MV-4-11 (cell line): ENCODE measurements at places on chromosomes 3 and 15.

DNA sequence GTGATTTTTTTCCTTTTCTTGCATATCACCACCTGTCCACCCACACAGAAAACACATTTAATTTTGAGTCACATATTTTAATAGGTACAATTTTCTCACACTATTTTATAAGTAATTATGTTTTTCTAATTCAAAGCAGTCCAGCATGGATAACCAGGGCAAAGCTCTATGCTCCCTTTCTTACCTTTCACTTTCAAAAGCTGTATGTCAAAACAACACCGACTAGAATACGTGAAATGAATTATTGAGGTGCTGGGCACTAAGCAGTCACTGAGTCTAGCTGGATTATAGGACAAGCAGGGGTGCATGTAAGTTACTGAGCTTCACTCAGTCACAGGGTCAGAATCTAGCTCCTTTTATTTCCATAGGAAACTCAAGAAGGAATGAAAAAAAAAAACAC, 60.6 kb downstream of the LSAMP start:
- DNase-seq, result no peak

- DNase-seq, result no peak
Measured at GRCh38 chr3:119597548-119598288, at the start of gene PLA1A. Gene PLA1A (plus strand): TSS chr3:119597885. CDS start chr3:119597914, 29 bp downstream.

GRCh38 chr3:127849368-127849767, 27.1 kb upstream of the MGLL start:
- no peak for DNase-seq

DNA sequence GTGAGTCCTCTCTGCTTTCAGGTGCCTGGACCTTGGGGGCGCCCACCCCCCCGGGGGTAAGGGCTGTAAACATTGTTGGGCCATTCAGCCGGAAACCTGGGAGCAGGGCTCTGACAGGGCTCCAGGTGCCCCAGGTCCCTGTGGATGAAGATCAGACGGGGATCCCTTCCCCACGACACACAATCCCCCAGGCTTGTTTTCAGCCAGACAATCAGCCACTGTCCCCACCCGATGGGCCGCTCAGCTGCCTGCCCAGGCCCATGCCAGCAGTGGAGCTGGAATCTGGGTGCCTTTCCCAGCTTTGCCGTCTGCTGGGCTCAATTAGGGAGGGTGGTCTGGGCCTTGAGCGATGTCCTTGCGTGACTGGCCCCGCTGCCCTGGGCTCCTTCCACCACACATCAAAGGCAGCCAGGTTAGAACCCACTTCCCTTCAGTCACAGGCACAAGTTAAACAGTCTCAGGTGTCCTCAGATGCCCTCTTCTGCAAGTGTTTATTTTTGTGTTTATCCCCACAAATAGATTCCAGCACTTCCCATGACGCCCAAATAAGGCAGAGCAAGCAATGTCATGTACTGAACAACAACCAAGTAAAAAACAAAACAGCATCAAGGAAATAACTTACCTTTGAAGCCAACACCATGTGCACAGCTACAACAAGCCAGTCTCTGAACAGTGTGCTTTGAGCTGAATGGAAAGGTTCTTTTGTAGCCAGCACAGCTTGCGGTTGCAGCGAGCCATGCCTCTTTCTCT, 77.0 kb upstream of the ALDH1A3 start:
- no peak for DNase-seq

DNA sequence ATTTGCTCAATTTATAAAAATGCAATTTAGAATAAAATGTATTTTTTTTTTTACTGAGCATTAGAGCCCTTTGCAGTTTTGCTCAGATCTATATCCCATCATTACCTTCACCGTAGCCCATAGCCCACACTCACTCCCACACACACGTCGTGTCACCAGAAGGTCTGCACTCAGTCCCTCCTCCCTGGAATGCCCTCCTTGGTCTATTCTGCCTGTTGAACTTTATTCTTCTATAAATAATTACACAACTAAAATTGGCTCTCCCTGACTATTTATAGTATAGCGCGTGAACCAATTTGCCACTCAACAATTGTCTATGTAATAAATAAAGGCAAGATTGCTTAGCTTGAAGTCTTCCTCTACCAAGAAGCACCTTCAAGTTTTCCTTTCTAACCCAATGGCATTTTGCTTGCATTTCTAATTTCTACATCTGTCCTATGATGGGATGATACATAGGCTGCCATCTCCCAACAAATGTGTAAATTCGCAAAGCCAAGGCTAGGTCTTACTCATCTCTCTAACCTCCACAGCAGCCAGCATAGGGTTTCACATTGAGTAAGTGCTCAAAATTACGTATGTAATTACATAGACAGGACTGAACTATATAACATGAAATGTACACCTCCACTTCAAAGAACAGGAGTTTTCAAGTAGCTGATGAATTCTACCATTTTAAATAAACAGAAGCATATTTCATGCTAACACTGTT, 172.0 kb upstream of the HES1 start:
- no peak for DNase-seq

DNA sequence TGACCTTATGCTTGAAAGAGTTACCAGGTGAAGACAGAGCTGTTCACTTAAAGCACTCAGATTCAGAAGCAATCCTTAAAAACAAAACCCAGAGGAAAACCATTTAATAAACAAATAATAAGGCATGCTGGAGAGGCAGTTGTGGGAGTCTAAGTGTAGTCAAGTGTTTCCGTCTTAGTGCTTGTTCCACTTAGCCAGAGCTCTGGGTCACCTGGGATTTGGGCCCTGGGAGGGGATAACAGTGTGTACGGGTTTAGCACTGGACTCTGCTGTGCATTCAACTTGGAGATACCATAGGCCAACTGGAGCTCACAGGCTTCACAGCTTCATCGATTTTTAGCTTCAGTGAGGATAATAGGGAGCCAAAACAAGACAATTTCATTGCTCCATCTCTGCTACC, 444.6 kb downstream of the CNTN4 start:
- DNase-seq, result no peak

DNA sequence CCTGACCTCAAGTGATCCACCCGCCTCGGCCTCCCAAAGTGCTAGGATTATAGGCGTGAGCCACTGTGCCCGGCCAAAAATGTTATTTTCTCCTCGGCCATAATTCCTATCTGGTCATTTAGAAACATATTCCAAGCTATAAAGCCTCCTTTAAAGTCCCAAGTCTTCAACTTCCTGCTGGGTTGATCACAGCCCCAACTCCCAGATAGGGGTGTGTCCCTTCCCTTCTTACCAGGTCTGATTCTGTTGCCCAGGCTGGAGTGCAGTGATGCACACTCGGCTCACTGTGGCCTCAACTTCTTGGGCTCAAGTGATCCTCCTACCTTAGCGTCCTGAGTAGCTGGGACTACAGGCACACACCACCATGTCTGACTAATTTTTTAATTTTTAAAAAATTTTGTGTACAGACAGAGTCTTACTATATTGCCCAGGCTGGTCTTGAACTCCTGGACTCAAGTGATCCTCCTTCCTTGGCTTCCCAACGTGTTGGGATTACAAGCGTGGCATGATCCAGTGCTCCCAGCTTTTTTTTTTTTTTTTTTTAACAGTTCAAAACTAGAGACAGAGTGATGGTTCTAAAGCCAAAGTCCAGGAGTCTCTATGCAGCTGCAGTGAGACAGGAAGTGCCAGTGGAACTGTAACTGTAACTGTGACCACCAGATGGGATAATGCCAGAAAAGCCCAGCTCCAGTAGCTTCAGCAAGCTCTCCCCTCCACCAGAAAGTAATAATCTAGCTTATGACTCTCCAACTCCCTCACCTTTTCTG, 8.2 kb upstream of the PRKAR2A start:
- peak; percentile 68 for DNase-seq

- DNase-seq, result no peak
Measured at GRCh38 chr3:12993517-12994356, 79.5 kb downstream of the IQSEC1 start.
